ENCODE measurements at places on chromosomes 12 and 14.
A peak's percentile ranks its signal among the peaks of the same experiment; 100 is the strongest.

DNA sequence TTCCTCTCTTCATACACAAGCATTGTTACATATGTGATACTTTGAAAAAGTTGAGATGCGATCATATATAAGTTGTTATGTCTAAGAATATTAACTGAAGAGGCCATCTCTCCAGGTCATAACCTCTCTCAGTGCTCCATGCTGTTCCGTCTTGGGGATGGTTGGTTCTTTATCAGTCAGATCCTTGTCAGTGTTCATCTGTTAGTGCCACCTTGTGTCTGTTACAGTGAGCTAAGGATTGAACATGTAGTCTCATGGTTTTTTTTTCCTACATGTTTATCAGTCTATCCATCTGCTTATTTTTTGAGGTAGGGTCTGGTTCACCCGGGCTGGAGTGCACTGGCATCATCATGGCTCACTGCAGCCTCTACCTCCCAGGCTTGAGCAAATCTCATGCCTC, 30.5 kb downstream of the EP400 start:
- no peak for DNase-seq

DNA sequence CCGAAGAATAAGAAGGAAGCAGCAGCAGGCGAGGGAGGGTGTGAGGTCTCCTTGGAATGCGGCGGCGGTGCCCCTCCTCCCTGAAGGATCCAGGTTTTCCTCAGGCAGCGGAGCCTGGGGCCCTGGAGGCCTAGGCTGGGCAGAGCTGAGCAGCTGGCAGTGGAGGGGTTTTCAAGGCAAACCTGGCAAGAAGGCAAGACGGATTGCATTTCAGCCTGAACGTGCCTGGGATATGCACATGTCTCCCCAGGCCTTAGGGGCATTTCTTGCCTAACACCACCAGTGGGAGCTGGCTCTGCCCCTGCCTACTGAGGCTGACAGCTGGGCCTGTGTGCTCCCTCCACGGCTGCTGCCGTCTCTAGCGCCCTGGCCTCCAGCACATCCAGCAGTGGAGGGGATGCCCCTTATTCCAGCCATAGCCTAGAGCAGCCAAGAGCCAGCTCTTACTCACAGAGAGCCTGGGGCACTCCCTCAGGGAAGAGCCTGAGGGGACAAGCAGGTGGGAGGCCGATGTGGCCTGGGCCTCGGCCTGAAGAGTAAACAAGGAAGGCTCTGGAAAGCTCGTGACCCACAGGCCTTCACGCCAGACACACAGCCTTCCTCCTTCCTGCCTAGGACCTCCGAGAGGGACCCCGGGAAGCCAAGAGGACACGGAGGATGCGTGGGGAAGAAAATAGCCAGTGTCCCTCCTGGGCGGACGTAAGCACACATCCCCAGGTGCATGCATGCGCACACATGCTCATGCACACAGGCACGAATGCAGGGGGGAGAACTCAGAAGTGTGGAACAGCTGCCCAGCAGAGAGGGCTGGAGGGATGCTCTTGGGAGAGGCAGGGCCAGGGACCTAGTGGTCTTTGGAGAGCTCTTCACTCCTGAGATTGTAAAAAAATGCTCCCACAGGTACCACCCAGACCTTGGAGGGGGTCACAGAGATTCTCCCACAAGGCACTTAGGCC, 23.0 kb upstream of the EIF2B2 start:
- no peak for DNase-seq

DNA sequence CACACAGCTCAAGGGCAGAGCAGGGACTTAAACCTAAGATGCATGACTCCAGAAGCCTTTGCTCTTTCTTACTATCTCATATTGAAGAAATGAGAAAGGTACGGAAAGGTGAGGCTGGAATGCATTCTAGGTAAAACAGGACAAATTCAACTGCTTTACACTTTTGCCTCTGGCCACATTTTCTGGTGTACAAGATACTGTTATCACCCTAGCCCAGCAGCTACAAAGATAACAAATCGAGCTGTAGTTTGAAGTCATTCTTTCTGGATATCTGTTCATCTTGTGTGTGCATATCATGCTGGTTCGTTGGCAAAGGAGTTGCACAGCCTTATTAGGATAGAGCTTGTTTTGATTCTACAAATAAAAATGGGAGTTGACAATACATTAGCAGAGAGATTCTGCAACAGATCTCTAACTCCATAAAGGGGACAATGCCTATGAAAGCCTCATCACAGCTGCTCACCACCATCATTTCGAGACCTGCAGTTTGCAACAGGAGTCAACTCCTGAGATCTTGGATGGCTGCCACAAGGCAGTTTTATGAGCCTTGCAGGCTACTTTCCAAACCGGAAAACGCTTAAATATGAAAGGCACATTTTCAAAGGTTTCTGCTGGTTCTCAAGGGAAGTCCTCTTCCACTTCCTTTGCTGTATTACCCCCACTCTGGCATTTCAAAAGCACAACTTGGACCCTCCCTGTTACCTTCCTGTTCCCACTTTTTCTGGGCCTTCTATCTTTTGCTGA, 64.9 kb downstream of the STXBP6 start:
- DNase-seq = no peak

GRCh38 chr12:102501773-102502172, 21.4 kb upstream of the IGF1 start:
- DNase-seq = no peak

GRCh38 chr12:49377386-49377785, 10.1 kb downstream of the SPATS2 start:
- DNase-seq = no peak

DNA sequence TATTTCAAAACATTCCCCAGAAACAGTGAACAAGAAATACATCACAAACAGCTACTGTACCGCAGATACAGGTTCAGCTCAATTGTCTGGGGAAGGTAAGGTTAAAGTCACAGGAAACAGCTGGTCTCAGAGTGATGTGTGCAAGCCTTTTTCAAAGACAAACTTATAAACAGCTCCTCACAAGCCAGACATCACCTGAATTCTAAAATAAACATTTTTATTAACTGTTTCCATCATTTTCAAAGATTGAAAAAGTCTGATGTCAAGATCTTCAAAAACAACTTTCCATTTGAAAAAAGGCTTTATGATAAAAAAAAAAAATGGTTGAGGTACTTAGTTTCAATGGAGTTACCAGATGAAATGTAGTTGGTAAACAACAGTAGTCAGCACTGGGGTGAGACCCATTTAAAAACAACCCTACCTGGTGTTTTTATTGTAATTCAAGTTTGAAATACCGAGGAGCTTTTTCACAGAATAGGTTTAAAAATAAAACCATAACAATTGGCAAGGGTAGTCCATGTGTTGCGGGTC, 4.0 kb downstream of the BTG1 start:
- DNase-seq = no peak

DNA sequence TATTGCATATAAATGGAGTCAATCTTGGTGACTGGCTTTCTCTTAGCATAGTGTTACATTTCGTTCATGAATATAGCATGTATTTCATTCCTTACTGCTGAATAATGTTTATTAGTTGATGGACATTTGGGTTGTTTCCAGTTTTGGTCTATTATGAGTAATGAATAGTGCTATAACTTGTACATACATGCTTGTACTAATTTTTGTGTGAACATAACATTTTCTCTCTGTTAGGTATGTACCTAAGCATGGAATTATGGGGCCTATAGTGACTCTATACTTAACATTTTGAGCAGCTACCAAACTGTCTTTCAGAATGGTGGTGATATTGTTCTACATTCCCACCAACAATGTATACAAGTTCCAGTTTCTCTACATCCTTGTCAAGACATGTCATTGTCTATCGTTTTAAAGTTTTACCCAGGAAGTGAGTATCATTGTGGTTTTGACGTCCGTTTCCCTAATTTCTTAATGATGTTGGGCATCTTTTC, 23.1 kb downstream of the ATP2A2 start:
- no peak for DNase-seq

DNA sequence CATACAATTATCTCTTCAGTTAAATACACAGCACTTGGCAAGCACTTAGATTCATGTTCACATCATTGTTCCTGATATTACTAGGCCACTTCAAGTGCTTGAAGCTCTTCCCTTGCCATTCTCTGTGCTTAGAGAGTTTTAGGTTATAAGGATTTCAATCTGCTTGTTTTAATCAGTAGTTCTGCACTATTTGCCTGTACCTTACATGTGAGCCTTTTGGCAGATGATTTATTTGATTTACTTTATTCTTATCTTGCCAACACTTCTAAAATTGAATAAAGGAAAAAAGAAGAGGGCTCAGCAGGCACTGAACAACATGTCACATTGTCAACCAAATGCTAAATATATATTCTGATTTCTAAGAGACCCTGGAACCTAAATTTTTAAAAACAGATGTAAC, 363.8 kb upstream of the USP15 start:
- no peak for DNase-seq

- DNase-seq = peak; percentile 31
Observed at GRCh38 chr12:91109148-91109564, 2.1 kb downstream of the LUM start.

- DNase-seq = no peak
Observed at GRCh38 chr12:26510354-26510674, 314.9 kb downstream of the SSPN start.

GRCh38 chr12:117685110-117685926, 283.5 kb downstream of the KSR2 start:
- no peak for DNase-seq

- no peak for DNase-seq
Observed at GRCh38 chr12:101877806-101878242, 444 bp downstream of the DRAM1 start.

DNA sequence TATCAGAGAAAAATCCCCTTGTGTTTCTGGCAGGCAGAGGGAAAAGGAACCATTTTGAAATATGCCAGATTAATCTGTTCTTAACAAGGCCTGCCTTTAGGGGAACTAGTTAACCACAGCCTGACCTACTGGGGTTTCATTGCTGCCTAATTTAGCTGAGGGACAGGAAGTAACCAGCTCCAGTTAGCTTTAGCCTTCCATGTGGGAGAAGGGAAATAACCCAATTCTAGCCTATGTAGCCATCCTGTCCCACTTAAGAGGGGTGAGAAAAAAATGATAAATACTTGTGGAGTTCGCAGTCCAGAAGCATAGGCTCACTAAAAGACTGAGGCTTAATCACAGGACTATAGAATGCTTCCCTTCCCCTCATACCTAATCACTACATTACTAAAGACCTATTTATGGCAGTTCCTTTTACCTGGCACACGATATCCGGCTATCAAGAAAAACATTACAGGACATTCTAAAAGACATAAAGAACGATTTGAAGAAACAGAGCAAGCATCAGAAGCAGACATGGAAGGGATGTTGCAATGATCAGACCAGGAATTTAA, 22.8 kb downstream of the COX8C start:
- no peak for DNase-seq

- no peak for DNase-seq
Observed at GRCh38 chr14:96729889-96730288, 67.3 kb upstream of the VRK1 start.

DNA sequence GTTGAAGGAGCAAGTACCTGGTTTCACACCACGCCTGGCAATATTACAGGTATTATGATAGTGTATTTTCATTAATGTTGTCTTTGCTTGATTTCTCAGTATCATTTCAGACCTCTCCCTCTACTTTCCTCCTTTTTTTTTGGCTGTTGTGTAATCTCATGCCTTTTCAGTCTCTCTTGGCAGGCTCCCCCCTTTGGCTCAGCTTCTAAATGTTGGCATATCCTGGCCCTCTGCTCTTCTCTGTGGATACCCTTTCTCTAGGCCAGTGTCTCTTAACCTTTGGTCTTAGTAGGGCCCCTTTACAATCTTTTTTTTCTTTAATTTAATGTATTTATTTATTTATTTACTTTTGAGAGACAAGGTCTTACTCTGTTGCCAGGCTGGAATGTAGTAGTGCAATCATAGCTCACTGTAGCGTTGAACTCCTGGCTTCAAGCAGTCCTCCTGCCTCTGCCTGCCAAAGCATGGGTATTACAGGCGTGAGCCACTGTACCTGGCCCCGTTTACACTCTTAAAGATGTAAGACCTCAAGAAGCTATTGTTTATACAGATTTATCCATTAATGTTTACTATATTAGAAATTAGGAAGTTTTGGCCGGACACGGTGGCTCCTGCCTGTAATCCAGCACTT, 12.8 kb downstream of the MTHFD1 start:
- no peak for DNase-seq

- no peak for DNase-seq
Observed at GRCh38 chr14:49306152-49306751, 279.9 kb downstream of the RPS29 start.

- DNase-seq = no peak
Observed at GRCh38 chr14:60183138-60183537, 17.9 kb upstream of the DHRS7 start.

DNA sequence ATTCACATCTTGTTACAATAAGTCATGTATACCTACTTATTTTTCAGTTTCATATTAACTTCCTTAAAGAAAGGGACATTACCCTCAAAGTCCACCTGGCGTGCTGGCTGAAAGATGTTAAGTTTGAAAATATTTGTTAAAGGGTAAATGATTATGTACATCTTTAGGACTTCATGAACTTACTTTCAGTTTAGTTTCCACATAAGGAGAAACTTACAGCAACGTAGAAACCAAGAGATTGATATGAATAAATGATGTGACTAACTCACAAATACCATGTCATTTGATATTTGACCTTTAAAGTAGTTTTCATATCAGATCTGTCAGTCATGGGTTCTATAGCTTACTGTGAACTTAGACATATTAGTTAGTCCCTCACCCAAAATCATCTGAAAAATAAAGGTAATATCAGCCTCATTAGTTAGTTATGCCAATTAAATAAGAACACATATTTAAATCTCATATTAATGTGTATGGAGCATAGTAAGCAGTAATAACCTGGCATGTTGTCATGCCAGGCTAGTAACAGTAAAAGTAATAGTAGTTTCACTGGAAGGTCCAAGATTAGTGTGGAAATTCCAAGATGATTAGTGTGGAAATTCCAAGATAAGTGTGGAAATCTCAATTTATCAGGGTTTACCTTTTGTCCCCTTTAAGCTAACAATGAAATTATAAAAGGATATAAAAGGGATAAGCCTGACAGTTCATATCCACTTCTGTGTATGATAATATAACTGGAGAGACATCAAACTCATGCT, 1.9 kb upstream of the CLEC2D start:
- DNase-seq = no peak

DNA sequence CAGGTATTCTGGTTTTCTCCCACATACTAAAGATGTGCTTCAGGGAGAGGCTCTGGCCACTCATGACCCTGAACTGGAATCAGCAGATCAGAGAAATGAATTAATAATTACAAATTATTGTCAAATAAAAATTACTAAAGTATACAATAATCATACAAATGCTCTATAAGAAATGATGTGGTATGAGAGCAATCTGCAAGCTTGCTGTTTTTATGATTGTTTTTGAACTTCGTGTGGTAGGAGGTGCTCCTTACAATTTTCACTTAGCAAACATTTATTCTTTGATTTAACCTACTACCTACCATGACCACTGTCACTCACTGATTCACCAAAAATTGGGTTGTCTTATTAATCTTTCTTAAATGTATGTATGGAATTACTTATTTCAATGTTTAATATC, 16.2 kb downstream of the ATP2B1 start:
- no peak for DNase-seq
